ENCODE measurements at places on chromosomes 2 and 18.

DNA sequence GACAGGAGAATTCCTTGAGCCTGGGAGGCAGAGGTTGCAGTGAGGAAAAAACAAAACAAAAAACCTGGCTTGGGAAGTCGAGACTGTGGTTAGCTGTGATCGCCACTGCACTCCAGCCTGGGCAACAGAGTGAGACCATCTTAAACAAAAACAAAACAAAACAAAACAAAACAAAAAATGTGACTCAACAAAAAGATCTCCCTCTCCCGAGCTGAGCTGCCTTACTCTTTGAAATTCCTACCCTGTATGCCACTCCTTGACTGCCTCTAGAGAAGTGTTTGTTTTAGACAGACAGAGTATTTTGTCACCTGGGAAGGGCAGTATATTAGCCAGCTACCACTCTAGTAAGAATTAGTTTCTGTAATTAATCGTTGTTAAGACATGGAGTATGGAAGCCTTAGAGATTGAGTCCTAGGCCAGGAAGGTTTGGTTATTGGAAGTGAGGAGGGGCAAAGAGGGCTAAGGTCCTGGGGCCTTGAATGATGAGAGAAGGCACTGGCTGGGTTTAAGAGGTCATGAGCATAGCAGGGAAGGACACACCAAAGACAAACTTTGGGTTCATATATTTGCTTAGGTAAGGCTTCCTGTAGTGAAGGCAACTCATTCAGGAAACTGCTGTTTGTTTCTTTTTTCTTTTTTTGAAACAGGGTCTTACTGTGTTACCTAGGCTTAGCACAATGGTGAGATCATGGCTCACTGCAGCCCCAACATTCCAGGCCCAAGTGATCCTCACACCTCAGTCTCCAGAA lies 56.0 kb downstream of the HAUS1 start:
- DNase-seq: no peak

- DNase-seq: no peak
Measured at GRCh38 chr18:29853126-29853525, 1189.4 kb downstream of the DSC3 start.

- DNase-seq: no peak
Measured at GRCh38 chr2:209976698-209977385, 25.6 kb upstream of the RPE start.

- DNase-seq: no peak
Measured at GRCh38 chr2:205800773-205801172, 118.5 kb downstream of the NRP2 start.

DNA sequence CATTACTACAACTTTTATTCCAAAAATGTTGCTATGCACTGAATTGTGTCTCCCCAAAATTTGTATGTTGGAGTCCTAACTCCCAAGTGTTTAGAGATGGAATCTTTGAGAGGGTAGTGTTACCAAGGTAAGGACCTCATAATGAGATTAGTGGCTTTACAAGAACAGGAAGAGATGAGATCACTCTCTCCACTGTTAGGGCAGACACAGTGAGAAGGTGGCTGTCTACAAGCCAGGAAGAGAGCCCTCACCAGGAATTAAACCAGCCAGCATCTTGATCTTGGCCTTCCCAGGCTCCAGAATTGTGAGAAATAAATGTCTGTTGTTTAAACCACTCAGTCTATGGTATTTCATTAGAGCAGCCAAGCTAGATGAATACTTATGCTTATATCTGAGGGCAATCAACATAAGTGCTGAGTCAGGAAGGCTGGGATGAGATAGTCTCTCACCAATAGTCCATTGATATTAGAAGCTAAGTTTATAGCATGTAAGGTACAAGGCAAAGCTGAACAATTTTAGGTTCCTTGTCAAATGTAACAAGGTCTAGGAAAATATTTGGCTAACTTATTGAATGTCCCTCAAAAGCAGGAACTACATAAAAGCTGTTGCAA lies 317.6 kb upstream of the REG3G start:
- DNase-seq: no peak

GRCh38 chr2:234853729-234854128 lies 98.1 kb upstream of the SH3BP4 start:
- no peak for DNase-seq

- DNase-seq: no peak
Measured at GRCh38 chr2:60780721-60781120, 24.7 kb downstream of the PAPOLG start.

DNA sequence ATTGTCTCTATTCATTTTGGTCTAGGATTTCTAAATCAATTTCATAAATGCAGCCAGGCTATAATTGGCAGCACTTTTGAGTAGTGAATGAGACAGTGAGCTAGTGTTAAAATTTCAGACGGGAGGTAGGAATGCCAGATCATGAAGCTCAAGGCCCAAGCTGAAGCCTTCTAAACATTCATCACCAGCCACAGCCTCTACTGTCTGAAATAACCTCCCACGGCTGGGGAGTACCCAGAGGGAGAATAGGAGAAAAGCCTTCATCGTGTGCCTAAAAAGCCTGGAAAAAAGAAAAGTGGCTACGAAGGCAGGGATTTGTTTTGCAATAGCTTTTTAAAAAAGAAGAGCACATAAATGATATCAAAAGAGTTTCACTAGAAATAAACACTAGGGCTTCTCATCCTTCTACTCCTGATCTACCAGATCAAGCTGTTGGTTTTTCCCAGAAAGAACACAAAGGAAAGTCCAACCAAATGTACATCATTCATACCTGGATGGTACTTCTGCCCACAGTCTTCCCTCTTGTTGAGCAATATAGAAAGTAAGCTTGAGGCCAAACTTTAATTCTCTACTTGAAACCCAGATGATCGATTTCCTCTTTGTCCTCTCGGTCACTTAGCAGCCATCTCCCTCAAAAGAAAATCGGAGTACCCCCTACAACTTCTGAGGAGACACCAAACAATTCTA lies 48.1 kb upstream of the SLC39A10 start:
- DNase-seq: no peak

GRCh38 chr18:57859314-57859713 lies 56.2 kb upstream of the ATP8B1 start:
- no peak for DNase-seq

- no peak for DNase-seq
Measured at GRCh38 chr2:68745006-68745405, 10.4 kb downstream of the ARHGAP25 start.

GRCh38 chr2:63539416-63540162 lies 48.7 kb downstream of the WDPCP start:
- DNase-seq: no peak

DNA sequence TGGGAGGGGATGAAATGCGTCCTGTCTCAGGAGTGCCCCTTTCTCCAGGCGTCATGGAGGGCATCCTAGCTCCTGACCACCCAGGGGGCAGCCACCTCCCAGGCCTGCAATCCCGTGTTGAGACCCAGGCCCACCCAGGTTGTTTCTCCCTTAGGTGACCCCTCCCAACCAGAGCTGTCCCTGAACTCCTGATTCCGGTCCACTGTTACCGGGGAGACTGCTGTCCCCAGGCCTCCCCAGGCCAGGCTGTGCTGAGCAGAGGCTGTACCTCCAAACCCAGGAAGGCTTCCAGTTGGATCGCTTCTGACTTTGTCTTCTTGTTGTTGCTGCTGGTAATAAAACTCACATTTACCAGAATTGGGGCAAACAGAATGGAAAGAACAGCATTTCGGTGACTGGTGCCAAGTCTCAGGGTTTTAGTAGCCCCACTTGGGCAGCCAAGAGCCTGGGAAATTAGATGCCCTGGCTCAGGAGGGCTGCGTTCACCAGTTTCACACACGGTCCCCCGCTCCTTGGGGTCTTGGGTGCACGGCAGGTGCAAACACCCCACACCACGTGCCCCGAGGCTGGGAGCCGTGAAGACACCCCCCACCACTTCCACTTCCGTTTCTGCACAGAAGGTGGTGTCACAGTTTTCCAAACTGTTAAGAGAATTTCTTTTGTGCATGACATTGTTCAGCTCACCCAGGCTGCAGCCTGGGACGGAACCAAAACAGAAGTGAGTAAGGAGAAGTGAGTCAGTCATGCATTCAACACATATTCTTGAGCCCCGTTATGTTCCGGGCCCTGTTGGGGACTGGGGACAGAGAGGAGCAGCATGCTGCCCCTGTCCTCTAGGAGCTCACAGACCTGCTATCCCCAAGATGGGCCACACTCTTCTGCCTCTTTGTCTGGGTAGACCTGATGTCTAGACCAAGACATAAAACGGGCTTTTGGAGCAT lies 29.4 kb downstream of the ITM2C start:
- no peak for DNase-seq

DNA sequence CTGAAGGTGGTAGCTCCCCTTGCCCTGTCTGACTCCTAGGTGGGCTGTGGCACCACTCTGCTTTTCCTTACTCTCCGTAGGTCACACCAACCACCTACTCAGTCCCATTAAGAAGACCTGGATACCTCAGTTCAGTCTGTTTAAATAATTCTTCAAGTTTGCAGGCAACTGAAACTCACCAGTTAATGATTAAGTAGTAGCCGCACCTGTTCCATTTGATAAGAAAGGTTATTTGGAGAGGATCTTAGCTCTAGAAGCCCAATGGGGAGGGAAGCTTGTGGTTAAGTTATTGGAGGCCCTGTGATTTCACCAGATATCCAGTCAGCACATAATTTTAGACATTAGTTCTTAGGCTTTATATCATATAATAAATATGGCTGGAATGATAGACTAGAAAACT lies 1193.0 kb downstream of the DPP10 start:
- no peak for DNase-seq

Measured in CD4-positive, alpha-beta T cell treated with Interleukin-2 at 100 ng/mL for 4 hours (primary cell).